ENCODE measurements at places on chromosomes 1 and 21.
A peak's percentile ranks its signal among the peaks of the same experiment; 100 is the strongest.

DNA sequence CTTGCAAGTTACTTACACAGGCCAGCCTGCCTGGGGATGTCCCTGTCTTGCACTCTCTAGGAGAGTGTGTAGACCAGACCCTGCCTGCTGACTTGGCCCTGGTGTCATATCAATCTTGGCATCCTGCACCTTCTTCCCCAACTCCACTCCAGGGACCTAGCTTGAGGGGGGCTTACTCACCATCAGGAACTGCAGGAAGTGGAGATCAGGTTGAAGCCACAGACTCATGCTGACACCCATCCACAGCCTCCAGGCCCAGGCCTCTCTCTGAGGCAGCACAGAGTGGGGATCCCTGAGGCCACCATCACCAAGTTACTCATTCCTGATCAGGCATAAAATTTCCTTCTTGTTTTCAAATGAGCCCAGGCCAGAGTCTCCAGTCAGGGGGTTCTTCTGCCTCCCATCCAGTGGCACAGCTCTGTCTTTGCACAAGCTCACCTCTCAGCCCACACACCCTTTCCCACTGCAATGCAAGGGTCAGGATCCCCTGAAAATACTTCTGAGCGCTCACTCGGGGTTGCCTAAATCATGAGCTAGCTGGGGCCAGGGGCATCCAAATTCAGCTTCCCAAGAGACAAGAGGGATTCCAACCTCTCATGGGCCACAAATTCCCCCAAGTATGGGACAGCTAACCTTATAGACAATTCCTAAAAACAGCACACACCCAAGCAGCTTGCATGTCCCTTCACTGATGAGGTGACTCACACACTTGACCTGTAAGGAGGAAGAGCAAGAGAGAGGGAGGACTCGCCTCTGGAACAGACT lies 33.5 kb downstream of the CSMD2 start:
- no peak for DNase-seq

GRCh38 chr1:224739303-224739996 lies 123.3 kb downstream of the CNIH3 start:
- DNase-seq = no peak

DNA sequence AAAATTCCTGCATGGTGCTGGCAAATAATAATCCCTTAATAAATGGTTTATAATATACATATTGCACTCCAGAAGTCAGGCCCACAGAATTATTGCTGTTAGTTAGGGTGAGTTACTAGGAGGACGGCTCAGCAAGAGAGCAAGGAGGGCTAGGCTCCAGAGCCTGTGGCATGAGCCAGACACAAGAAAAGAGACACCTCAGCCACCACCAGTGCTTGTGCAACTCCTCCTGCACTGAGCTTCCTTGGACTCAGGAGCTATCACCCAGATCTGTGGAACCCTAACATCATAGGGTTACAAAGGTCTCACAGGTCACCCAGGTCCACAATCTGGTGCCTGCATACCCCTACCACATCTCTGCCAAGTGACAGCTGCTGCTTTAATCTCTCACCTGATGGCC lies 12.8 kb upstream of the LRRC8D start:
- DNase-seq = no peak

DNA sequence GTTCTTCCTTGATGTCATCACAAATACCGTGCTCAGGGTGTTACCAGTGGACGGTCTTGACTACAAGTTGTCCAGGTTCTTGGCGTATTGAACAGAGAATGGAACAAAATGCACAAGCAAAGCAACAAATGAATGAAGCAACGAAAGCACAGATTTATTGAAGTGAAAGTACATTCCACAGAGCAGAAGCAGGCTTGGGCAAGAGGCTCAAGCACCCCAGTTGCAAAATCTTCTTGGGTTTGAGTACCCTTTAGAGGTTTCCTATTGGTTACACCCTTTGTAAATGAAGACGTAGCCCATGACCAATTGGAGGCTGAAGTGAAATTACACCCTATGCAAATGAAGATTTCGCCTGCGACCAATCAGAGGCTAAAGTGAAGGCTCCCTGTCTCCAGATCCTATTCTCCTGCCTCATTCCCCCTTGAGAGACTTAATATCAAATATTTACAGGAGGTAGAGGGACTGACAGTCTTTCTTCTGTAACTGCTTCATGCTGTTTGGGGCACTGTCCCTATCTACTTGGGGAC lies 38.3 kb downstream of the YY1AP1 start:
- DNase-seq = no peak

GRCh38 chr1:151762941-151763921 lies at the start of gene MRPL9:
Gene MRPL9, minus strand, starts transcription at chr1:151763496. Its CDS starts 17 bp downstream, at chr1:151763479.
- DNase-seq = peak; percentile 84

GRCh38 chr1:248804771-248805681 lies 20.7 kb downstream of the SH3BP5L start:
- no peak for DNase-seq

DNA sequence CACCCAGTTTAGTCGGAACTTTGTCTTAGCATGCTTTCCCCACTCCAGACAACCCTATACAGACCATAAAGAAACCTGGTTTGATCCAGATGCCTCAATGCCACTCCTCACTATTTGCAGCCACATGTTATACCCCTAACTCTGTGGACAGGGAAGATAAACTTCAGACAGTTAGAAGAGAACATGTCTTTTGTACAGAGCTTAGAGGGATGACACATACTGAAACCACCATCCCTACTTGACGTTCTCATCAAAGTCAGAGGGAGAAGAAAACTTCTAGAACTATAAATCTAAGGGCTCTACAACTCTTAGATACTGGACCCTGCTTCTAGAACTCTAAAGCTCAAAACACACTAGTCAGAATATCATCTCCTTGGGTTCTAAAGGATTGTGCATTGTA lies 3.7 kb downstream of the SYT6 start:
- no peak for DNase-seq

DNA sequence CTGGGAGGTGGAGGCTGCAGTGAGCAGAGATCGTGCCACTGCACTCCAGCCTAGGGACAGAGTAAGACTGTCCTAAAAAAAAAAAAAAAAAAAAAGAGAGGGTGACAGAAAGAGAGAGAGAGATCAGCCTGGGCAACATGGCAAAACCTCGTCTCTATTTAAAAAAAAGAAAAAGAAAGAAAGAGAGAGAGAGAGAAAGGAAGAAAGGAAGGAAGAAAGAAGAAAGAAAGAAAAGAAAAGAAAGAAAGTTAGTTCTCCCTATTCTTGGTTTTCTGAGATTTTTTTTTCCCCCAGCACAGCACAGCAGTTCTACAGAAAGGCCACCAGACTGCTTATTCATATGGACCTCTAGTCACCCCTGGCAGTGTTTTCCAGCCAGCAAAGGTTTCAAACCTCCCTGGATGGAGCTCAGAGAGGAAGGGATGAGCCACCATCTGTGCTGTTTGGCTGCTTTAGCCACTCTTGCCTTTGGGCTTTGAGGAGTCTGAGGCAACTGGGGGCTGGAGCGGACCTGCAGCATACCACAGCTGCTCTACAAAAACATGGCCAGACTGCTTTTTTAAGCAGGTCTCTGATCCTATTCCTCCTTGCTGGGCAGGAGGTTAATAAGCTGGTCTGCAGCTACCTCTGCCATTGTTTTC lies 10.6 kb downstream of the S100A6 start:
- DNase-seq = no peak

DNA sequence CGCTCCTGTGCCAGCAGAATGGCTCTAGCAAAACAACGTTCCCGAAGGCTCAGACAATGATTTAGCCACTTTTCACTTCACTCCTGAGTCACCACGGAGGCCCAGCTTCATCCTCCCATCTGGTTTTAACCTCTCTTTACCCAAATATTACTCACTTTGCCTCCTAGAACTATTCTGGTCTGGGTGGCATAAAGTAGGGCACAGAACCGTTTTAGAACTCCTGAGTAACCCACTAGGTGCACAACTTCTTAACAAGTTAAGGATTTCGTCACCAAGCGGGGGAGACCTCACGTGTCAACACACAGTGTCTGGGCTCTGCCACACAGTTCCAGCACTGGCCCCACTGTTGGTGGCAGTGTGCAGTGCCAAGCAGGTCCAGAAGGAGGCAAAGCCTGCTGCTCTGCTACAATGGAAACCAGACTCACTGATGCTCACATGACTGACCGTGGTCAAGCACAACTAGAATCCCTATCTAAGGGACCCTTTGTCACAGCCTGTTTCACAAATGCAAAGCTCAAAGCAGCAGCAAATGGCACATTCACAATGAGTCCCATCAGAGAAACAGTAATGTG lies 121.7 kb downstream of the SIPA1L2 start:
- no peak for DNase-seq

- DNase-seq = no peak
These were observed 17.2 kb downstream of the CASZ1 start for GRCh38 chr1:10779201-10779600.

GRCh38 chr1:67560580-67561255 lies 124.3 kb upstream of the GADD45A start:
- no peak for DNase-seq

GRCh38 chr1:178485541-178485981 lies 11.2 kb downstream of the CLEC20A start:
- no peak for DNase-seq

- DNase-seq = no peak
These were observed 6.2 kb upstream of the KCNA10 start for GRCh38 chr1:110525249-110525595.

GRCh38 chr1:70353601-70354331 lies 756 bp downstream of the ANKRD13C start:
- no peak for DNase-seq

DNA sequence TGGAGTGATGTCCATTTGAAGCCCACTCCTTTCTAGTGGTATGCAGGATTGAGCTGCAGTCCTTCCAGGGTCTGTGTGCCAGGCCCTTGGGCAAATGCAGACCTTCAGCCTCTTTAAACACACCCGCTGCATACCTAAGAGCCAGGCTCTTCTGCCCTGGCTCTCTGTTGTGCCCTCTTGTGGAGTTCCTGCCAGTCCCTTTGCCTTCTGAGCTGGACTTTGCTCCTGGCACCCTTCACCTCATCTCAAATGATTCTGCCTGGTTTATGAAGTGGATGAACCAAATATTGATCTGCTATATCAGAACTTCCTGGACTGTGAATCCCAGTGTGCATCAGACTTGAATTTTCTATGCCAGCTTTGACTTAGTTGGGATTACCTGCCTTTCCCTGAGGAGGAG lies 158.8 kb downstream of the URB2 start:
- no peak for DNase-seq

DNA sequence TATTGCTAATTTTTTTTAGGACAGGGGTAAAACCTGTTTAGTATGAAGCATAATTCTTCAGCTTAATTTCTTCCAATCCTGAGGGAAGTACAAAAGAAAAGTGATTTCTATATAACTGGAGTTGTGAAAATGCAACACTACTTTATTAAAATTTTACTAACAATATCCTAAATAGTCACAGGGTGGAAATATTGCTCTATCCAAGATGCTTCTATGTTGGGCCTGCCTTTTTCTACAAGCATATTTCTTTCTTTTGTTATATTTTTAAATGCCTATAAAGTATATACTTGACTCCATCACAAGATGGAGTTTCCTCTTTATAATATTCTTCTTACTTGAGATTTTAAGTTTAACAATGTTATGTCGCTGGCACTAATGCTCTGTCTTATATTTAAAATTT lies 37.9 kb downstream of the DTL start:
- DNase-seq = no peak

GRCh38 chr1:198167436-198167934 lies 10.7 kb downstream of the NEK7 start:
- DNase-seq = no peak

GRCh38 chr1:14955402-14955801 lies 198.1 kb upstream of the TMEM51 start:
- DNase-seq = no peak

- DNase-seq = no peak
These were observed 1.5 kb downstream of the CASP9 start for GRCh38 chr1:15522551-15522950.

DNA sequence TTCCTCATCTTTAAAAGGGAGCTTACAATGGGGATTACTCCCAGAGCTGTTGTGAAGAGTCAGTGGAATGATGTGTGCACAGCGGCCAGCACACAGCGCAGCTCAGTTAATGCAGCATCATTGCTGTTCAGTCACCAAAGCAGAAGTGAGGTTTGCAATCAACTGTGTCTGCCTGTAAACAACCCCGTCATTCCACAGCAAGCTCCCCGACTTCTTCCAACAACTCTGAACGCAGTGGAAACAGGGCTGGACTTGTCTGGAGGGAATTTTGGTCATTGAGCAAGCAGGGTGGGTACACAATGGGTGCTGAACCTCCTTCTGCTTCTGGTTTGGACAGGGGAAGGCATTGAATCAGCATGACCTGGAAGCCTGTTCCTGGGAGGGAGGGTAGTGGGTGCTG lies 347.4 kb downstream of the PTPRU start:
- DNase-seq = no peak

- no peak for DNase-seq
These were observed 51.0 kb downstream of the SCP2 start for GRCh38 chr1:52978045-52978444.

- no peak for DNase-seq
These were observed 2.2 kb upstream of the KRTAP10-12 start for GRCh38 chr21:44694776-44695175.

DNA sequence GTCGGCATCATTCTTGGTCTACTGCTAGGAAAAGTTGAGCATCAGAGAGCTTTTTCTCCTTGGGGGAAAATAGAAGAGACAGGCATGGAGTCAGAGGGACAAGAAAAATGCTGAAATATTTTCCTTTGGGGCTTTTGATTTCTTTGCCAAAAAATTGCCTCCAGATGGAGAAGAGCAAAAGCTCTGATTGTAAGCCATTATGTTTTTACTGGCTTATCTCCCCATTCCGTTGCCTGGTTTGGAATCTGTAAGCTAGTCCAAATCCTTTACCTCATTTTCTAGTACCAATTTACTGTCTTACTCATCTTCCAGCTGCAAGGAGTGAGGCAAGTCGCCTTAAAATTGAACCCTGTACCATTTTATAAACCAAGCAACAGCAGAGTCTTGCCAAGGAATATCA lies 23.3 kb upstream of the NBL1 start:
- no peak for DNase-seq

DNA sequence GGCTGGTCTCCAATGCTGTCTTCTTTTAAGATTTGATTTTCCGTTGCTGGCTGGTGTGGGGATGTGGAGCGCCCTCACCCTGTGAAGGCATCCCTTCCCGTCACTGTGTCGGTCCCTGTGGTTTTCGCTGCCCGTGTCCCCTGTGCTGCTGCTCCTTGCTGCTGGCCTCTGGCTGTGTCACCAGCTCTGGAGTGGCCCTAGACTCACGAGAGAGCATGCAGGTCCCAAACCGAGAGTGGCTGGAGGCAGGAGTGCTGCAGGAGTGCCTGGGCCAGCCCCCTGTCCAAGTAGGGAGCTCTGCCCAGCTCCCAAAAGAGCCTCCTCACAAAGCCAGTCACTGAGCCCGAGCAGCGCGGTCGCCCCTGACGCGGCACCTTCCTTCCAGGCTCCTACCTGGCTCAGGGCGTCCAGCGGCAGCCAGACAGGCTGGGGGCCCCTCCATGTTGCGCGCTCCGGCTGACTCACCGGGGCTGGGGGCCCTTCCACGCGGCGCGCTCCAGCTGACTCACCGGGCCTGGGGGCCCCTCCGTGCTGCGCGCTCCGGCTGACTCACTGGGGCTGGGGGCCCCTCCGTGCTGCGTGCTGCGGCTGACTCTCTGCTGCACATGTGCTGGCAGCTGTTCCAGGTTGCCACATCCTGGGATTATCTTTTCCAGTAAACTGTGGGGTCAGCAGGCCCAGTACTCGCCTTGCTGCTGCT lies 106.7 kb upstream of the COL6A1 start:
- DNase-seq = no peak
